Neural progenitor cell (in vitro differentiated cells): ENCODE measurements at places on chromosomes 11 and 22. TPM values are rescaled to one million over a fixed set of nuclear protein-coding genes. Genes with fewer than 3 reads are reported as not detected.

CRYBB2 gene
- 0.65 TPM in 1 of 2 replicates, not detected in the other for total RNA-seq

FGF3 gene
- not detected in 2 replicates for total RNA-seq

TMEM191C gene
- total RNA-seq, result 1.5 TPM in 1 of 2 replicates, not detected in the other

MS4A6E gene
- total RNA-seq, result not detected in 2 replicates

SHANK3 gene
- total RNA-seq, result 0.65 and 3.6 TPM in 2 replicates

GDPD4 gene
- not detected in 2 replicates for total RNA-seq

GRCh38 chr11:77303328-77303727 lies 1.8 kb upstream of the GDPD4 start:
- no peaks in the 10 kb centered on the region for H3K27me3 ChIP-seq
- H3K36me3 ChIP-seq, result no peaks in the 10 kb centered on the region
- H3K27ac ChIP-seq, result no peak overlapping the region
- no peak for DNase-seq
- peaks cover 19% of the 10 kb centered on the region for H3K4me1 ChIP-seq

GRCh38 chr11:15580056-15580774 lies 465.5 kb downstream of the INSC start:
- H3K36me3 ChIP-seq, result no peaks in the 10 kb centered on the region
- H3K27ac ChIP-seq, result no peak overlapping the region
- H3K4me1 ChIP-seq, result no peaks in the 10 kb centered on the region
- DNase-seq, result no peak

DNA sequence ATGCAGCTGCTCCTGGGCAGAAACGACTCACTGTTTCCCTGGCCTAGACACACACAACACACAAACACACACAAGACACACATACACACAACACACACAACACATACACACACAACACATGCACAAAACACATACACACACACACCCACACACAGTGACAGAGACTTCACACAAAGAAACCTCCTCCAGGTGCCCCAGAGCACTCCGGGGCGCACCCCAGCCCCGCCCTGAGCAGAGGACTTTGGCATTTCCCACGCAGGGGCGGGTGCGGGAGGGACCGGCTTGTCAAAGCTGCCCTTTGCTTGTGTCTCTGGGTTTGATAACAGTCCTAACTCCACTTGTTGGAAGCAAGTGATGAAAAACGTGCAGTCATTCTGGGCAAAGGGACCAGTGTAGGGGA lies 6.5 kb downstream of the APOBEC3A start:
- H3K4me1 ChIP-seq, result no peaks in the 10 kb centered on the region
- no peak overlapping the region for H3K4me3 ChIP-seq
- DNase-seq, result no peak
- H3K27ac ChIP-seq, result no peak overlapping the region

- no peaks in the 10 kb centered on the region for H3K36me3 ChIP-seq
- H3K27ac ChIP-seq, result no peak overlapping the region
- no peak for DNase-seq
- H3K4me3 ChIP-seq, result no peak overlapping the region
- peaks cover 3% of the 10 kb centered on the region for H3K4me1 ChIP-seq
Observed at GRCh38 chr11:70736461-70736860, 338.1 kb downstream of the CTTN start.

DNA sequence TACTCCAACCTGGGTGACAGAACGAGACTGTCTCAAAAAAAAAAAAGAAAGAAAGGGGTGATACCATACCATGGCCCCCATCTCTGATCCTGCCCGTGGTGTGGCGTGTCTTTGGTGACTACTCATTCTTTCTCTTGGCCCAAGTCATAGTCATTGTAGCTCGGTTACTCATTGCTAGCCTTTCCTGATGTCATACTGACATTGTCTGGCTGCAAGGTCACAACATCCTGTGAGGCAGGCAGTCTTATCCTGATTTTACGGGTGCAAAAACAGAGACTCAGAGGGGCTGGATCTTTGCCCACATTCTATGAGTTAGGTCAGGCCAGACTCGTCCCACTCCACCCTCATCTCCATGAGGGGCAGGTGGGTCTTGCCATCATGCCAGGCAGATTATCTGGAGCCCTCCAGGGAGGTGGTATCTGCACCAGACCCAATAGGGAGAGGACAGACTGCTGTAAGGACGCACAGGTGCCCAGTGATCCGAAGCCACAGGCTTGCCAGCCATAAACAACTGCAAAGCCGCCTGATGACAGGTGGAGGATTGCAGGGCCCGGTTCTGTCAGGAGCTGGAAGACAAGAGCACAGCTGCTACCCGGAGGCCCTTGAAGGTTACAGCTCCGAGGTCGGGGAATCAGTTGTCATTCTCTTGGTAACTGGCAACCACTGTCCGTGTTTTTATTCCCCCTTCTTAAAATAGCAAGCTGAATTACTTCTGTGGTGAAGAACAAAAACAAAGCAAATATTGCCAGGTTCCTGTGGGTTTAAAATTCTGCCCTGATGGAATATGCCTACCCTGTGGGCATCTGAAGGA lies 13.8 kb downstream of the TOM1 start:
- DNase-seq, result no peak
- no peak overlapping the region for H3K27ac ChIP-seq
- H3K4me3 ChIP-seq, result no peak overlapping the region
- no peaks in the 10 kb centered on the region for H3K27me3 ChIP-seq
- H3K4me1 ChIP-seq, result peaks cover 17% of the 10 kb centered on the region
- no peaks in the 10 kb centered on the region for H3K36me3 ChIP-seq

DNA sequence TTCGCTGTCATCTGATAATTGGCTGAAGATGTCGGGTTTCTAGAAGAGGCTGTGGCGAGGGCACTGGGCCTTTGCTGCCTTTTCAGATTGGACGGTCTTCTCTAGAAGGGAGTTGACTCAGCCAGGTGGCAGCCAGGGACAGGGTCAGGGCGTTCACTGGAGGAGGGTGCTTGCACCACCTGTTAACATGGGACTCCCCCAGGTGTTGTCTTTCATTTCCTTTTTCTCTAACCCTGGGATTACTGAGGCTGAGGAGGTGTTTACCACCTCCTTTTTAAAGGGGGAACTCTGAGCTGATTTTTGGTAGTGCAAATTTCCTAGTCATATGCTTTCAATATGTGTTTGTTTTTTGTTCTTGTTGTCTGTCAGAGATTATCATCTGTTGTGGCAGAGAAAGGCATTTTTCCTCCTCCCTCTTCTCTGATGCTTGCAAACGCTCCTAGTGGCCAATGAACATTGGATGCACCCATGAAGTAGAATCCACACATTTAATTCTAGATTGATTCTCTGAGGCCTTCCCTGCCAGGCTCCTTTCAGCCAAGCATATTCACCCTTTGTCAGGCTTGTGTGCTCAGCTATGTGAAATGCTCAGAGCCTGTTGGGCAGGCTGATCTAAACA lies 54.1 kb downstream of the LDLRAD3 start:
- H3K4me3 ChIP-seq, result no peak overlapping the region
- H3K36me3 ChIP-seq, result no peaks in the 10 kb centered on the region
- H3K27me3 ChIP-seq, result no peaks in the 10 kb centered on the region
- DNase-seq, result peak; percentile 16
- peak overlapping the region; percentile 68 for H3K27ac ChIP-seq

DNA sequence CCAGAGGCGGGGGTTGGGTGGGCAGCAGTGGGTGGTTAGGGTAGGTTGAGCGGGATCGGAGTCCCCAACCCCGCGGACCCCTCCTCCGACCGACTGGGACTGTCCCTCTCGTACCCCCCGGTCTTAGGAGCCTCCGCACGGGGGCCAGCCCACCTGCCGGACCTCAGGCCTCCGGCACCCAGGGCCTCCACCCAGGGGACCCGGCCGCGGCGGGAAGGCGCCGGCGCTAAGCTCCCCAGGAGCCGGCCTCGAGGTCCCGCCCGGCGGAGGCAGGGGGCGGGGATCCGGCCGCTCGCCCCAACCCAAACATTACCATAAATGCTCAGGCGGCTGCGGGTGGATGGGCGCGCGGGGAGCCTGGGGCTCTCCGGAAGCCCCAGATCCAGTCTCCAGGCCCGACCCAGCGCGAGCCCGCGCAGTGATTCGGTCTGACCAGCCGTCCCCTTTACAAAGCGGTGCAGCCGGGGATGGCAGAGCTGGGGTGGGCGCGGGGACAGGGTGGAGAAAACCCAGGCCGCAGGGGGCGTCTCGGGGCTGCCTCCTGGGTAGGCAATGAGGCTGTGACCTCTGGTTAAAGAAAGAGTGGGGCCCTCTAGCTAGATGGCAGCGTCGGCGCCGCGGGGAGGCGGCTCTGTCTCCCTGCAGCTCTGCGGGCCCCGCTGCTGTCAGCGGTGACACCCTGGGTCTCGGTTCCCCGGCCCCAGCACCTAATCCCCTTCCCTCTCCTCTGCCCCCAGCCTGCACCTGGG lies 4.0 kb upstream of the MCAM start:
- H3K4me3 ChIP-seq, result peak overlapping the region; percentile 48
- no peak overlapping the region for H3K27ac ChIP-seq
- no peaks in the 10 kb centered on the region for H3K36me3 ChIP-seq

DNA sequence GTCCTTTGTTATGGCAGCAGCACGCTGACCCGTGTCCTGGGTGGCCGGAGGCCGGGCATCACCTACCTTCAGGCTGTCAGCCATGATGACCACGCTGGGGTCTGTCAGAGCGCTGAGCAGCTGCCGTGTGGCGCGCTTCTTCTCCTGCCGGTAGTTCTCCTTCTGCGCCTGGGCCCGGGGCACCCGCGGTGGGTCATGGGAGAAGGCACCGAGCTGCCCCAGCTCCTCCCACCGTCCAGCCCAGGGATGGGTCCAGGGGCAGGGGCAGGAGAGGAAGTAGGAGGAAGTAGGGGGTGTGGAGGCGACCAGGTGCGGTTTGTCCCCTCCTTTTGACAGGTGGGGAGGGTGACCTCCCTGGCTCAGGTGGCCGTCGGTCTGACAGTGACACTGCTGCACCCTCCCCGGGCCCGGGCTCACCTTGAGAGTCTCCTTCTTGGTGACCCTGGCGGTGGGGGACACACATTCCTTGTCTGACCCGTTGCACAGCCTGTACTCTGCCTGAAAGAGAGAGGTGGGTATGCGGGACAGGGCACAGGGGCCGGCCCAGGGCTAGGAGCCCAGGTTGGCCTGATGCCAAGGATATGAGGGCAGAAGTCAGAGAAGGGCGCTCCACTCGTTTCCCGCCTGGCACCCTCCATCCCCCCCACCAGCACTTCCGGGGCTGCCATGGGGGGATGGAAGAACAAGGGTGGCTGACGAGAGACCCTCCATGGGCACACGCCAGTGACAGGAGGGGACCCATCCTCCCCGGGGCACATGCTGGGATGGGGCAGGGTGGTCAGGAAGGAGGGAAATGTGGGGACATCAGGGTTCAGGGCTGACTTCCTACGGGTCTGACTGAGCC lies 43.0 kb downstream of the OSBPL5 start:
- H3K27me3 ChIP-seq, result no peaks in the 10 kb centered on the region
- no peak overlapping the region for H3K27ac ChIP-seq
- no peaks in the 10 kb centered on the region for H3K4me1 ChIP-seq
- DNase-seq, result no peak

- H3K4me1 ChIP-seq, result no peaks in the 10 kb centered on the region
- DNase-seq, result no peak
- no peak overlapping the region for H3K4me3 ChIP-seq
Observed at GRCh38 chr11:47905358-47906059, 57.4 kb upstream of the NUP160 start.

DNA sequence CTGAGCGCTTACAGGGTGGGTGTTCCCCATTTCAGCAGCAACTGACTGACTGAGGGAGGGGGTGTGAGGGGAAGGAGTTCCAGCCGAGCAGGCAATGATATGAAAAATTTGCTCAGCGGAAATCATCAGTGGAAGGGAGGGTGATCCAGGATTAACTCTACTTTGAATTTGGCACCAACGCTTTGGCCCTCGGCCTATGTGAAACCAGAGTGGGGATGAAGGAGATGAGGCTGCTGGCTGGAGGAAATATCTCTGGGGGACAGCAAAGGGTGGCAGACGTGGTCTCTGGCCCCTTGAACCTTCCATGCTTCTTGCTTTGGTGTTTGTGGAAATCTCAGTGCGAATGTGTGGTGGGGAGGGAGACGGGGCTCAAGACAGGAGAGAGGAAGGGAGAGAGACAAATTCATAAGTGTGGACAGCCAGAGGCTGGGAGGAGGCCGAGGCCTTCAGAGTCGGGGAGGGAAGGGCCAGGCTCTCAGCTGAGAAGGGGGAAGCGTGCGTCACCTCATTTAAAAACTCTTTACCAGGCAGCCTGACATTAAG lies 83.6 kb downstream of the FDX1 start:
- DNase-seq, result no peak
- no peaks in the 10 kb centered on the region for H3K27me3 ChIP-seq
- no peak overlapping the region for H3K4me3 ChIP-seq
- H3K36me3 ChIP-seq, result no peaks in the 10 kb centered on the region
- H3K4me1 ChIP-seq, result no peaks in the 10 kb centered on the region

DNA sequence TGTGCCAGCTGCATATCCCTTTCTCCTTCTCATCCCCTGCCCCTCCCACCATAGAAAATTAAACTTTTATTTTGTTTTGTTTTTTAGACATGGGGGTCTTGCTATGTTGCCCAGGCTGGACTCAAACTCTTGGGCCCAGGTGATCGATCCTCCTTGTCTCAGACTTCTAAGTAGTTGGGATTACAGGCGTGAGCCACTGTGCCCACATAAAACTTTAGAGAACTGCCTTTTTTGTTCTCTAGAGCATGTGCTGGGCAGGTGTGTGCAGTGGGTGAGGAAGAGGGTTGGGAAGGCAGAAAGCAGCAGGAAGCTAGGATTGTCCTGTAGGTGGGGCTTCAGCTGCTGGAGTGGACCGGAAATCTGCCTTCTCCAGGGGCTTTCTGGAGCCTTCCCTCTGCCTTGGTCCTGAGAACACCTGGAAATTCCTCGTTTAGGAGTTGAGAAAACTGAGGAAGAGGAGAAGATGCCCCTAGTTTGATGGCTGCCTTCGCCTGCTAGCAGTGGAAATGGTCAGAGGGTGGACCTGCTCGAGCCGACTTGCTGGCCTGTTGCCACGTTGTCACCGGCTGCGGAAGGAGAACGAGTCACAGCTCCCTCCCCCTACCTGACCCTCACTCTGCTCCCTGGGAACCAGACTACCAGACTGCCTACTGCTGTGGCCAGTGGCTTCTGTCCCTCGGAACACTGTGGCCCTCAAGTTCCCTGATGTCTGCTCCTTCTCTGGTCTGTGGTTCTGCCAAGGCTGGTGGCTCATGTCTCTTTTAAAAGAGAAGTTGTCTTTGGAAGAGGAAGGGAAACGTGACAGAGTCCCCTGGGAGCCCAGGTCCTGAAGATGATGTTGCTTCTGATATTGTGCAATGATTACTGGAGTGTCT lies 4.0 kb downstream of the ST14 start:
- H3K36me3 ChIP-seq, result no peaks in the 10 kb centered on the region
- H3K4me1 ChIP-seq, result peaks cover 14% of the 10 kb centered on the region
- no peak overlapping the region for H3K27ac ChIP-seq
- DNase-seq, result no peak
- no peak overlapping the region for H3K4me3 ChIP-seq
